ENCODE measurements at places on chromosomes 7 and 10. TPM values are rescaled to one million over a fixed set of nuclear protein-coding genes. Genes with fewer than 3 reads are reported as not detected.

ST8SIA6 gene
- polyA plus RNA-seq = 1.0 TPM

SRRM3 gene
- 1.5 TPM for polyA plus RNA-seq

SDHAF3 gene
- polyA plus RNA-seq = 39.8 TPM

C10orf95 gene
- 2.4 TPM for polyA plus RNA-seq

DGKI gene
- 1.5 TPM for polyA plus RNA-seq

DNA sequence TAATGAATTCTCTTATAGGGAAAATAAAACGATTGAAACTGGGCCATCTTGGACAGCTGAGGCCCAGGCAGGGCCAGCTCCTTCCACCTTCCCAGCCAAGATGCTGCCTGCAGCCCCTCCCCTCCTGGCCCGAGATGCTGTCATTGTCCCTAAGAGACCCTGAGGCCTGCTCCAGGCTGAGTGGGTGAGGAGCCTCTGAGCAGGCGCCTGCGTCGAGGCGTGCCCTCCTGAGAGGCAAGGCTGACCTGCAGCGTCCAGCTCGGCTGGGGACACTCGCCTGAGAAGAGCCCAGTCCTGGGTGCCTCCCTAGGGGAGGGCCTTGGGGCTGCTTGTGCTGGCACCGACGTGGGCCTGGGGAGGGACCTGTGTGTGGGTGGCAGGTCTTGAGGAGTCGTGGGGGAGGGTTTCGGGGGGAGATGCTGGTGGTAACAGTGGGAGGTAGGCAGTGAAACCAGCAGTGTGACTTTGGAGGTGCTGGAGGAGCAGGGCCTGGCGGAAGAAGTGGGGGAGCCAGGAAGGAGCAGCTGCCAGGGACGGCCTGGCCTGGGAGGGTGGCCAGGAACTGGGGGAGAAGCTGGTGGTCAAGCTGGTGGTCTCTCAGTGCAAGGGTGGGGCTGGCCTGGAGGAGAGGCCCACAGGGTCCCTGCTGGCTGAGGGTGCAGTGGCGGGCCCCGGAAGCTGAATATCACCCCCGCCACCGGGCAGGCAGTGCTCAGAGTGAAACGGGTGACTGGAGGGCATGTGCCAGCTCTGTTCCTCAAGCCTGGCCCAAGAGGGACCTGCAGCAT lies 7.9 kb downstream of the GPR146 start:
- DNase-seq = no peak

Measured in left renal cortex interstitium (tissue), 4 donors.